CD8-positive, alpha-beta memory T cell (primary cell): ENCODE measurements at places on chromosomes 2 and 18.
A peak's percentile ranks its signal among the peaks of the same experiment; 100 is the strongest.

DNA sequence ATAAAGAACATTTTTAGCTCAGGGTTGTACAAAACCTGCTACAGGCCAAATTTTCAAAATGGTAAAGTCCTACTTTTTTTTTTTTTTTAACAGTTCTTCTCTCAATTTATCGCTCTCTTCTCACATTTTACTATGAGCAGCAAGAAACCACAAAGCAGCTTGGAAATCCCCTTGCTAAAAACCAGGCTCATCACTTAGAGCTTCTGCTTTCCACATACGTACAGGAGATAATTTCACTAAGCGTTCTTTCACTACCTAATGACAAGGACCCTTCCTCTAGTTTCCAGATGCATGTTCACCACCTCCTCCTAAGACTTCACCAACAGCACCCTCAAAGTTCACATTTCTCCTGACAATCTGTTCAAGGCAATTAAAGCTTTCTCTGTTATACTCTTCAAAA lies 294.9 kb upstream of the CYRIA start:
- DNase-seq: no peak

DNA sequence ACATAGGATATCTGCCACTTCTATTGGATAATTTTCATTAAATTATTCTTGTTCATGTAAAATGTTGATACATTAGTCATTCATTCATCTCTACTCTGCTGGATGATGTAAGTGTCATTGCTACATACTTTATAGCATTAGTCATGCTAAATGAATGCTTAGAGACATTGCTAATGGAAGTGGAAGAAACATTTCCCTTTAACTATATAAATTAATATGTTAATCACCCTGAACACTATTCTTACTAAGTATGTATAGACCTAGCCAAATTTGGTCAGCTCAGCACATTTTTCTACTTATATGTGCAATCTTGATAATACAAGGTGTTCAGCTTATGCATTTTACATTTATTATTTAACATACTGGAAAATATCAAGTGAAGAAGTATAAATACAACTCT lies 160.2 kb downstream of the DPP4 start:
- no peak for DNase-seq

DNA sequence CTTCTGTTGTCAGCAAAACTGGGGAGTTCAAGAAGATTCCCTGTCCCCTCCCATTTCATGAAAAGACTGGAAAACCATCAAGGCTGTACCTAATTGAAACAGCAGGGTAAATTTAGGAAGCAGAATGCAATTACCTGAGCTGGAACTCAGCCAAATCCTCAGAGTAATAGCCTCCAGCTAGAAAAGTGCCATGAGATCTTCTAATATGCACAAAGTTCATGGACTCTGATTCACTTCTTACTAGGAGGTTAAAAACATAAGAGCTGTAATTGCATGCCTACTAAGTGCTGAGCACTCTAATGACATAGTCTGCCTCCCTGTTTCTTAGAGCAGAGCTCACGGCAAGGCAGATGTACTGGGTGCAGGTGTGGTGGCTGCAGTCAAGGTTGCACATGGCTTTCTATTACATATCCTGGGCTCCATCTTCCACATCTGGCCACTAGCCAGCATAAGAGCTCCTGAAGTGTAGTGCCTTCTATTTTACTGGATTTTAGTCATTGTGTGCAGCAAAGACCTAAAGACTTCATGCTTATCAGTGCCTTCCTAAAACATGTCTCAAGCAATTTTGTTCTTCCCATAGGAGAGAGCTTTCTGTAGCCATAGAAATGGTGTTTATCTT lies 341.7 kb downstream of the PTPRM start:
- no peak for DNase-seq

DNA sequence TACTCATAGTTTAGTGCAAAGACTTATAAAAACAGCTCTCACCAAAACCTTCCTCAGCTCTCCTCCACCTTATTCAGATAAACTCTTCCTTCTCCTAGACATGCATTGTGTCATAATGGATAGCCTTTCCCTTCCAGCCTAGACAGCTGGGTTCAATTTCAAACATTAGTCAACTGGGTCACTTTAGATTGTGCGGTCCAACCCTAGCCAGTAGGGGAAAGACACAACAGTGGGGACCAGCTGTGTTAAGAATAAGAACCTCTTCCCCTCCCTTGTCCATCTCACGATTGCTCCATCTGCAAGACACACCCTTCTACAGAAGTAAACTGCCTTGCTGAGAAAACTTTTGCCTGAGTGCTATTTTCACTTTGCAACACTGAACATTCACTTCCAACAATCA lies 8.5 kb downstream of the PRPF40A start:
- DNase-seq: no peak

- DNase-seq: no peak
Observed at GRCh38 chr2:43170405-43171105, 55.9 kb downstream of the ZFP36L2 start.

- DNase-seq: peak; percentile 33
Observed at GRCh38 chr2:60735496-60736250, 20.4 kb upstream of the PAPOLG start.

GRCh38 chr18:62792016-62792415 lies 76.7 kb downstream of the PHLPP1 start:
- no peak for DNase-seq

DNA sequence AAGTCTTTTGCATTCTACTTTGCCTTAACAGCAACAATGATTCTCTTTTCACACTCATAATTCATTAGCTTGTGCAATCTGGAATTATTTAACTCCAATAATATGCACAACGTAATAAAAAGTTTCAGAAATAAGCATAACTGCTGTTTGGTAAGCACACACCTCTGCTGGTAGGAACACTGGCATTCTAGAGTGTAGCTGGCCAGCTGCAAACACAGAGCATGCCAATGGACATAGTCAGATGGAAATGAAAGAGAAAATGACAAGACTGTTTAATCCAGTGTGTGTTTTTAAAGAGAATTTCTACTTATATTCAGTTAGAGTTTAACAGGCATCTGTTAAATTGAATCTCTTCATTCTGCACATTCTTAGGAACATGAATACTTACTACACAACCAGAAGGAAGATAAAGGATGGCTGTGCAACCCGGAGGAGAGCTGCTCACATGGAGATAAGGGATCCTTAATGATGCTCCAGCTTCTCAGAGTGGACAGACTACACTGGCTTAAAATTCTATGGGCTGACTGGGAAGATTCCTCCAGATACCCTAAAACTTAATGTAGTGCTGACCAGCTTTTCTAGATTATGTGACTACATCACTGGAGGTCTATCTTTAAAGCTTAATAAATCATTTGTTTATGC lies 94.6 kb upstream of the CHAC2 start:
- no peak for DNase-seq

DNA sequence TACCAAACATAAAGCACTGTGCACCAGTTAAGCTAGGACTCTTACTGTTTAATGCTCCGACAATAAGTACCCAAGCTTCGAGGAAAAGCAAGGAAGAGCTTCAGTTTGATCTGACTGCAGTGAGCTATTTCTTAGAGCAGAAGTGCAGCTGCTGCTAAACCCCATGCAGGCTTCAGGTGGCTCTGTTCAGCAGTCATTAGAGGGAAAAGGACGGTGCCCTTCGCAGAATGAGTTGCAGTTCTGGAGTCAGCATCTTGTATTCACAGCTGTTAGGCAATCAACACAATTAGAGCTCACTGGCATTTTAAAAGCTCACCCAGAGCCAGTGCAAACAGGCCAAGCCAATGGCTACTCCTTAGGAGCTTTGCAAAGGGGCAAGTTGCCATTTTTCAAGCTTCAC lies 1.5 kb upstream of the CERKL start:
- no peak for DNase-seq

- DNase-seq: no peak
Observed at GRCh38 chr2:107258531-107259407, 372.8 kb upstream of the ST6GAL2 start.

- no peak for DNase-seq
Observed at GRCh38 chr18:6875749-6876148, 146.2 kb downstream of the ARHGAP28 start.

- DNase-seq: no peak
Observed at GRCh38 chr18:76920974-76921373, 98.6 kb downstream of the ZNF236 start.

DNA sequence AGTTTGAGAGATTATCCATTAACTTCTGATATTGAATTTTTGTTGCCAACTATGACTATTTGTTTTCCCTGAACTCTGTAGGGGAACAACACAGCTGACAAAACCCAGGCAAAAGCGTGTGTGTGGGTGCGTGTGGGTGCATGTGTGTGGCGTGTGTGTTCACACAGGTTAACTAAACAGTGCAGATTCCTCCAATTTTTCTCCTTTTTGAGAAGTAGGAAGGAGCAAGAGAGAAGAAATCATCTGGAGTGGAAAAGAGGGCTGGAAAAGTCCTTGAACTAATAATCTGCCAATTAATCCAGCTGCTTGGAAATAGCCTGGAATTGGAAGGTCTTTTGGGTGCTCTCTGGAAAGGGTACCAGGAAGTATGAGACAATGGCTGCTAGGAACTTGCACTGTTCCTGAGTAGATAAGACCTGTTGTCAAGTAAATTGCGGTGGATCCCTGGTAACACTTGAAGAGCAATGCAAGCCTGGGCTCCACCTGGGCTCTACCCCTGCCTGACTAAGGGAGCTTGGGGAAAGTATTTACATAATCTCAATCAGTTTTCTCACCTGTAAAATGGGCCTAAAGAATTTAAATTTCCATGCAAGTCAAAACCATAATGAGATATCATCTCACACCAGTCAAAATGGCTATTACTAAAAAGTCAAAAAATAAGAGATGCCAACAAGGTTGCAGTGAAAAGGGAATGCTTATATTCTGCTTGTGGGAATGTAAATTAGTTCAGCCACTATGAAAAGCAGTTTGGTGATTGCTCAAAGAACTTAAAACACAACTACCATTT lies 40.5 kb upstream of the IL1R1 start:
- no peak for DNase-seq

DNA sequence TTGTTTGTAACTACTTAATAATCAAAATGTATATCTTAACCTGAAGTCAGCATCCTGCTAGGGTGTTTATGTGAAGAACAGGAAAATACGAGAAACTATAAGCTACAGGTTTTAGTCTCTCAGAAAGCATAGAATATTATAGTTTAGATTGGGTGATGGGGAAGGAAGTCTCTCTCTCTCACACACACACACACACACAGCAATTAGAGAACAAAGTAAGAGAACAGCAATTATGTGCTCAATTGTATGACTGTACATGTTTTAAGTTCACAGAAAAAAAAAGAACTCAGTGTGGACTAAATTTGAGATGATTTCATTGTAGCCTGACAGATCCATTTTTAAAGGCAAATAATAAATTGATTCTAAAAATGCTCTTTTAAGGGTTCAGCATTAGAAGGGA lies 94.3 kb upstream of the ZNF516 start:
- no peak for DNase-seq

GRCh38 chr2:26674771-26675170 lies 17.8 kb upstream of the KCNK3 start:
- DNase-seq: no peak

- no peak for DNase-seq
Observed at GRCh38 chr18:37871561-37871960, 306.0 kb upstream of the CELF4 start.

- no peak for DNase-seq
Observed at GRCh38 chr2:170321526-170321925, 143.6 kb downstream of the MYO3B start.

DNA sequence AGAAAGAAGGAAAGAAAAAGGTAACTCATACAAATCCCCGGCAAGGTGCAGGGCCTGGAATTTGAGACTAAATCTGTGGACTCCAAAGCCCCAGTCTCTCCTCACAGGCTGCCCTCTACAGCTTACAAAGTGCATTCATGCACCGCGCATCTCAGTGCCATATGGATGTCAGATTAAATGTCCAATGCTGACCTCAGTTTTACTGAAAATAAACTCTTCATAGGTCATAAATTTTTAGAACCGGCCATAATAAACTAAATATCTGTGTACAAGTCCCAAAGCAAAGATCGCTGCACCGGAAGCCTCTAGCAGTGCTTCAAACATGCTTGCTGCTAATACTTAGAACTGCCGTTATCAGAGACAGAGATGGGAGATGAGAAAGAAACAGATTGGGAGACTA lies 17.7 kb downstream of the ST6GAL2 start:
- no peak for DNase-seq

GRCh38 chr18:47944972-47945852 lies 14.8 kb upstream of the SMAD2 start:
- no peak for DNase-seq

DNA sequence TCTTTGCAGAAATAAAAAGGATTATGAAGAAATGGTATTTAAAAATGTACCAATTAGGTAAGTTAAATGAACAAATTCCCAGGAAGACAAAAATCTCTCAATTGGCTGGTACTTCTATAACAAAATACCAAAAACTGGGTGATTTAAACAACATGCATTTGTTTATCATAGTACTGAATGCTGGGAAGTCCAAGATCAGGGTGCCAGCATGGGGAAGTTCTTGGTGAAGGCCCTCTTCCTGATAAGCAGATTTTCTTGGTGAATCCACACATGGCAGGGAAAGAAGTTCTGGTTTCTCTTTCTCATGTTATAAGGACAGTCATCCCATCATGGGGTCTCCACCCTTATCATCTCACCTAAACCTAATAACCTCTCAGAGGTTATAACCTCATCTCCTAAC lies 271.6 kb upstream of the SETBP1 start:
- DNase-seq: no peak

DNA sequence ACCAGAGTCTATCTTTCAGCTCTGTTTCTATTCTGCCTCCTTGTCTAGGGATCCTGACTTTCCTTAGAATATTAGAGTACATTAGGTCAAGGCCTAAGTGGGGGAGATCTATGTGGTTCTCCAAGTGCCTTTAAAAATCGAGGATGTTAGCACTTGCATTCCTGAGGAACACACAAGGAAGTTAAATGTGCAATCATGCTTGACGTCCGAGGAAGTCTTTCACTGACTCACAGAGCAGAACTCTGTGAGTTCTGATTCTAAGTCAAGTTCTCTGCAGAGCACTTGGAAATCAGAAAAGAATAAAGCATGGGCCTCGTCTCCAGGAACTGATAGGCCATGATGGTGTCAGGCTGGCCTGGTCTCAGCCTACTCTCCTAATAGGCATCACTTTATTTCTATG lies 17.2 kb downstream of the FHOD3 start:
- no peak for DNase-seq

DNA sequence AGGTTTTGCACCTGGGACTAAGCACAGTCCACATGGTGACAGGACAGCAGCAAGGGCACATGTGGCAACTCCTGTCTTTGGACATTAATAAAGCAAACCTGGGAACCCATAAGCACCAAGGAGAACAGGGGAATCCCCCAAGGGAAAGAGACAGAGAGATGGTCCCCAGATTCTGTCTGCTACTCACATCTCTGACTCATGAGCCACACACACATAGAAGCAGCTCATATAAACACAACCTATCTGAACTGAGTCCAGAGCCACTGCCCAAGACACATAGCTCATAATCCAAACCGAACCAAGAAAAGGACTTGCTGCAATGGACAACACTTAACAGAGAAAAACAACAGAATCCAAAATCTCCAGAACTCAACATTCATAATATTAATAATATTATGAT lies 82.5 kb downstream of the OSBPL1A start:
- DNase-seq: no peak

DNA sequence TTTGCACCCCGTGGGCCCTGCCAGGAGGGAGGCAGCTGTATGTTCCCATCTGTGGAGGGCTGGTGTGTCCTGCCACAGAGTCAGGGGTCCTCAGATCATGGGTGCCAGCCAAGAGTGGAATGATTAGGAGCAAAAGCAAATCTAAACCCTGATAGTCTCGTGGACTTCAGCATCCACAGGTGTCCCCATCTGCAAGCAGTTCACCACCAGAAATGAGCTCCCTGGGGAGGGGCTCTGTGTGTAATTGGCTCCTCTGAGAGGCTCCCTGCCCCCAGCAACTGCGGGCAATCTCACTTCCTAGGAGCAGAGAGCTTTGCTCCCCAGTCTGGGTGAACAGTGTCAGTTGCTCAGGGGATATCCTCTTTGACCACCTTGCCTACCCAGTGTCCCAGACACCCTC lies 78.1 kb downstream of the HNRNPLL start:
- DNase-seq: no peak
